B cell (primary cell): ENCODE measurements at places on chromosomes 1 and 21. TPM values are rescaled to one million over a fixed set of nuclear protein-coding genes. Genes with fewer than 3 reads are reported as not detected.
A peak's percentile ranks its signal among the peaks of the same experiment; 100 is the strongest.

Gene PRRX1
- not detected in 2 replicates for total RNA-seq

Gene FCGR2B
- total RNA-seq = 143 and 144 TPM in 2 replicates

GRCh38 chr1:89871768-89872473 is 51.1 kb downstream of the LRRC8D start:
- no peaks in the 10 kb centered on the region for H3K4me1 ChIP-seq

DNA sequence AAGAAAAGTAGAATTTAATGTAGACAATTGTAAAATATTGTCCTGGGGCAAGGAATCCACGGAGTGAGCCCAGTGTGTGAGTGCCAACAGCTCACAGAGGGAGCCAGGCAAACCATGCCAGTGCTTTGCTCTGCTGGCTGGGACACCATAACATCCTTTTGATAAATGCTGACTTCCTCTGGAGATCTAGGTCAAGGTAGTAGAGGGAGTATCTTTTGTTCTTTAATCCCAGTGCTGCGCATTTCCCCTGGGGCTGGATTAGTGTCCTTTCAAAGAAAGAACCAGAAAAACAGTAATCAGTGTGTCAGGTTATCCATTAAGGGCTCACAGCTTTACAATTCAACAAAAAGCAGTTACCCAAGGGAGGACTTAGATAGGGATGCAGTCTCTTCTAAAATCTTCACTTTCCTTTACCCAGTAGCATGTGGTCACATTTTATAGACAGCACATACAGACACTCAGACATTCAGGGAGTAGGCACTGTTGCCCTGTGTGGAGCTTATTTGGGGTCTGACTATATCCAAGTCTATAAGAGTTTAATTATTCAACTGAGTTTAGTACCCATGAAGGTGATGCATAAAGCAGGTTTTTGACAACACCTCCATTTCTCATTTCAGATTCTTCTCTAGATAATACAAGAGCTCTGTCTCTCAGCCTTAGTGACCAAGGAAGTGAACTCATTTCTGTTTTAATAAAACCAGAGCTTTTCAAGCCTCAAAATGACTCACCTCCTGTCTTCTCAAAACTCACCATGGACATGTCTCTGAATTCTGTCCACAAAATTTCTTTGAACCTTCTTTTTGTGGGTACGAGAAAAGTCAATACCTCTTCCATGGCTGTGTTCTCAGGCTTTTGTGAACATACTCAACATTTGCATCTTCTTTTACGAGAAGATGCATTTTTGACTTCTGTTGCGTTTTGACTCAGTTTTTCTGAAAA is 215.3 kb downstream of the BRINP2 start:
- H3K4me1 ChIP-seq = no peaks in the 10 kb centered on the region
- H3K36me3 ChIP-seq = no peaks in the 10 kb centered on the region
- no peak overlapping the region for H3K4me3 ChIP-seq
- no peak overlapping the region for H3K27ac ChIP-seq

DNA sequence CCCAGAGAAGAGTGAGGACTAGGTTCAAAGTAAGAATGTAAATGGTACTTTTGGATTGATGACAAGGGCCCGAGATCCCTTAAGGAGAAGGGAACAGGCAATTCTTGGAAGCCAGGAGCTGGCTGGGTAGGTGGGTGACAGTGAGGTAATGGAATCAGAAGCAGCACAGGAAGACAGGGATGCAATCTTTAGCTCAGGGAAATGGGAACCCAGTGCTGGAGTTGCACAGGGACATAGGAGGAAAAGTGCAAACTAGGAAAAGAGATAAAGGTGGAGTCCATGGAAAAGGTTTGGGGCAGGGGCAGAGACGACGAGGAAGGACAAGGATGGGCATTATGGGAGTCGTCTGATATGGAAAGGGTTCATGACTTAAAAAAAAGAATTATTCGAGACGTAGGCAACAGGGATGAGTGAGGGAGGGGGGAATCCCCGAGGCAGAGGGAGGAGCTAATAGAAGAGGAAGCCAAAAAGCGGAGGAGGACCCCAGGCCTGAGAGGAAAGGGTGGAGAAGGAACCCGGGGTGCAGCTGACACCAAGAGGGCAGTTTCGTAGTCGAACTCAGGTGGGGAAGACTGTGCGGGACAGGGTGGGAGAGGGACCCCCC is 495 bp downstream of the PI4KB start:
- no peaks in the 10 kb centered on the region for H3K27me3 ChIP-seq
- H3K4me3 ChIP-seq = peak overlapping the region; percentile 99
- DNase-seq = peak; percentile 81
- peaks cover 21% of the 10 kb centered on the region for H3K4me1 ChIP-seq
- peak overlapping the region; percentile 89 for H3K27ac ChIP-seq
- H3K36me3 ChIP-seq = peaks cover 29% of the 10 kb centered on the region

Gene HAX1
- total RNA-seq = 74.2 and 85.7 TPM in 2 replicates

DNA sequence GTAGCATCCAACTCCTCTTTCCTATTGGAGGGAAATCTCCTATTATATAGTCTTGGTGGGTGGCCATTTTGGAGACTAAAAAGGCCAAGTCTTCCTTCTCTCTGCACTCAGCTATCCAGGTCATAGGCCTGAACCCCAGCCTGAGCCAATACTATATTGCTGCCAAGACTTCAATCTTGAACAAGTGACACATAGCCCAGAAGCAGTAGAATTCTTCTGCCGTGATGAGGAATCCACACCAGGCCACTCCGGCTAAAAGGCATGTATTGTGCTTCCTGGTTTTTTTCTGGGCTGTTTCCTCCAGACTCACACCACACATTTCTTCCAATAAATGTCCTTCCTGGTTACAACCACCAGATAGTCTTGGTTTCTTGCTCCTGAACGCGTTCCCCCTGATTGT is 43.0 kb downstream of the ATF3 start:
- H3K36me3 ChIP-seq = no peaks in the 10 kb centered on the region
- no peaks in the 10 kb centered on the region for H3K4me1 ChIP-seq

GRCh38 chr21:15301736-15302135 is 236.9 kb upstream of the NRIP1 start:
- H3K27ac ChIP-seq = no peak overlapping the region
- no peak overlapping the region for H3K4me3 ChIP-seq
- no peak for DNase-seq
- no peaks in the 10 kb centered on the region for H3K27me3 ChIP-seq
- no peaks in the 10 kb centered on the region for H3K36me3 ChIP-seq

Gene GNG12
- not detected in 2 replicates for total RNA-seq

Gene PRELP
- not detected in 2 replicates for total RNA-seq

Gene GUCA2A
- total RNA-seq = not detected in 2 replicates

- no peak overlapping the region for H3K27ac ChIP-seq
- H3K4me1 ChIP-seq = no peaks in the 10 kb centered on the region
- no peaks in the 10 kb centered on the region for H3K27me3 ChIP-seq
- no peaks in the 10 kb centered on the region for H3K36me3 ChIP-seq
- no peak overlapping the region for H3K4me3 ChIP-seq
These were observed 328.8 kb downstream of the PLA2G4A start for GRCh38 chr1:187157552-187157951.

DNA sequence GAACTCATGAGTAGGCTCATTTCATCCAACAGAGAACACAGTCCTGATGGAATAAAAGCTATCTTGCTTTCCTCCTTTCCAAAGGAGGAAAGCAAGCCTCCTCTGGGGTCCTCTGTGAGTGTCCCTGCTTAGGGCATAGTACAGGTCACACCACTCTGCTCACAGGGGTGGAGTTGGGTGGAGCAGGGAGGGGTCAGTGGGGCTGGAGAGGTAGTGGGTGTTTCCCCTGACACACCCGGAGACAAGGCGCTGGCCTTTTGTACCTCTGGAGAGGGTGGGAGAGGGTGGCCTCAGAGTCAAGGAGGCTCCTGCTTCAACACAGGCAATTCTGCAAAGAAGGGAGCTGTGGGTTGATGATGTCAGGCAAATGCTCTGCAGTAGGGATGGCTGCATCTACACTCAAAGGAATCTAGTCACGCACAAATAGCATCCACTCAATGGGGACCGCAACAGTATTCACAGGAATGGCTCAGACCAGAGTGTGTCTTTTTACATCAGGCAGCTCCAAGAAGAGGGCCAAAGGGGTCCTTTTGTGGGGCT is 58.6 kb upstream of the PLXNA2 start:
- no peaks in the 10 kb centered on the region for H3K36me3 ChIP-seq
- no peak overlapping the region for H3K27ac ChIP-seq
- no peaks in the 10 kb centered on the region for H3K27me3 ChIP-seq

DNA sequence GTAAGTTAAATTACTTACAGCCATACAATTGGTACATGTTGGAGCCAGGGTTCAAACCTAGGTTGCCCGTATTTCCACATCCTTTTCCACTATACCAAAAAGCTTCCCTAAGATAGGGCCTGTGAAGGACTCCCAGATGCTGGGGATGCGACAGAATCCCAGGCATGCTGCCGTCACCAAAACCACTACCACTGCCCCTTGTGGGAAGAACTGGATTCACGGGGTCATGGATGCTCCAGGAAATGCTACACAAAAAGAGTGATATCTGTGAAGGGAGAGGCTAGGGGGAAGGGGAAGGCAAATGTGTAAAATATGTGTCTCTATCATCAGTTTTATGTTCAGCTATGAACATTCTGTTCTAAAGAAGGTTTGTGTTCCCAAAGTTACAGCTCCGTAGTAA is 133.9 kb upstream of the IVNS1ABP start:
- H3K36me3 ChIP-seq = no peaks in the 10 kb centered on the region
- H3K4me1 ChIP-seq = no peaks in the 10 kb centered on the region
- no peak for DNase-seq
- H3K4me3 ChIP-seq = no peak overlapping the region
- H3K27me3 ChIP-seq = no peaks in the 10 kb centered on the region
- H3K27ac ChIP-seq = no peak overlapping the region

Gene FMN2
- total RNA-seq = not detected in 2 replicates

DNA sequence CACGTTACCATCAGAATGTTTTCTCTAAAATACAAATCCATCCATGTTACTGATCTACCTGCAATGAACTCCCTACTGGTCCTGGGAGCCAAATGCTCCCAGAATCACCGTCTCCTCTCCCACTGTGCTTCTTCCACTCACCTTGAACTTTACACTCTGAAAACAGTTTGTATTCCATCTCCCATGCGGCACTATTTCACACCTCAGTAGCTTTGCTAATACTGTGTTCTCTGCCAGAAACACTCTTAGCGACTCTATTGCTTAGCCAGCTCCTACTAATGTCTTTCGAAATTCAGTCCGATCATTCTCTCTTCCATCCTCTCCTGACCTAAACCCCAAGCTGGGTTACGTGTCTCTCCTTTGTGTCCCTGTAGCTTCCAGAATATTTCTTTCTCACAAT is 284.4 kb upstream of the DUSP10 start:
- H3K27me3 ChIP-seq = no peaks in the 10 kb centered on the region
- no peak for DNase-seq
- H3K4me1 ChIP-seq = no peaks in the 10 kb centered on the region

Gene ITPKB
- total RNA-seq = 93.5 and 99.9 TPM in 2 replicates

Gene SPRR1A
- not detected in 2 replicates for total RNA-seq

GRCh38 chr1:211876851-211877590 is 46.5 kb upstream of the LPGAT1 start:
- H3K27ac ChIP-seq = no peak overlapping the region
- no peaks in the 10 kb centered on the region for H3K4me1 ChIP-seq
- H3K27me3 ChIP-seq = no peaks in the 10 kb centered on the region
- DNase-seq = no peak

- no peaks in the 10 kb centered on the region for H3K4me1 ChIP-seq
- no peaks in the 10 kb centered on the region for H3K36me3 ChIP-seq
- DNase-seq = no peak
- no peaks in the 10 kb centered on the region for H3K27me3 ChIP-seq
- H3K27ac ChIP-seq = no peak overlapping the region
These were observed 71.8 kb upstream of the LRRC53 start for GRCh38 chr1:74584185-74584584.

- no peak for DNase-seq
- no peaks in the 10 kb centered on the region for H3K36me3 ChIP-seq
- H3K4me1 ChIP-seq = no peaks in the 10 kb centered on the region
These were observed 315.0 kb downstream of the PTPRU start for GRCh38 chr1:29551123-29551936.

DNA sequence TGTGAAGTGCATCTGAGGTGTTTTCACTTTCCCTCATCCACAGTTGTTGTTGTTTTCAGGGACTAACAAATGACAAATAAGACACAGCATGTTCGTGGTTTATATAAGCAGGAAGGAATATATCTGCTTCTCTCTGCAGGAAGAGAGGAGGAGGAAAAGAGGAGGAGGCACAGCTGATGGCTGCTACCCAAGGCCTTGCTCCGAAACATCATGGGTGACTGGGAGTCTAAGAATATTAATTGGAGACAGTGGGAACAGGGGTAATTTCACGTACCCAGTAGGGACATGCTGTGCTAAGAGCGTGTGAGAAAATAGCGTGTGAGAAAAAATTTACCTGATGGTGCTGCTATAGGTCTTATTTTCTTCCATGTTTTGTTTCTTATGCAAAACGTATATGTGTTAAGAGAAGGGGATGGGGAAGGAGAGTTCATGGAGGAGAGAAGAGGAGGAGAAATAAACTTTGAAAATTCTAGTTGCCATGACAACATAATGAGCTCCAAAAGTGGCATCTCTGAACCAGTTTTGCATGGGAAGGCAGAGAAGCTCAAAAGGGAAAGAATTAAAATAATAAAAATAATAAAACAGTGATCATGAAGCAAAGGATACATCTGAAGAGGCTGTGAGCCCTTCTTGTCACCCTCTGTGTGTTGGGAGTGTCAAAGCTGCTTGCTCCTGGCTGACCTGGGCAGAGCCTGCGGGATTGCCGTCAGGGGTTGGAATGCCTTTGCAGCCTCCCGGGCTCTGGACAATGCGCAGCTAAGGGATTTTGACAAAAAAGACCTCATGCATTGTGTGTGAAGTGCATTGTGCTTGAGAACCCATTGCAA is 192.0 kb downstream of the CACNA1E start:
- DNase-seq = no peak
- no peaks in the 10 kb centered on the region for H3K36me3 ChIP-seq
- H3K4me3 ChIP-seq = no peak overlapping the region
- no peak overlapping the region for H3K27ac ChIP-seq
- H3K4me1 ChIP-seq = no peaks in the 10 kb centered on the region
- H3K27me3 ChIP-seq = no peaks in the 10 kb centered on the region

GRCh38 chr1:59446257-59446901 is 149.5 kb downstream of the FGGY start:
- H3K4me3 ChIP-seq = no peak overlapping the region
- no peak for DNase-seq
- H3K27me3 ChIP-seq = no peaks in the 10 kb centered on the region
- H3K36me3 ChIP-seq = no peaks in the 10 kb centered on the region
- no peak overlapping the region for H3K27ac ChIP-seq

DNA sequence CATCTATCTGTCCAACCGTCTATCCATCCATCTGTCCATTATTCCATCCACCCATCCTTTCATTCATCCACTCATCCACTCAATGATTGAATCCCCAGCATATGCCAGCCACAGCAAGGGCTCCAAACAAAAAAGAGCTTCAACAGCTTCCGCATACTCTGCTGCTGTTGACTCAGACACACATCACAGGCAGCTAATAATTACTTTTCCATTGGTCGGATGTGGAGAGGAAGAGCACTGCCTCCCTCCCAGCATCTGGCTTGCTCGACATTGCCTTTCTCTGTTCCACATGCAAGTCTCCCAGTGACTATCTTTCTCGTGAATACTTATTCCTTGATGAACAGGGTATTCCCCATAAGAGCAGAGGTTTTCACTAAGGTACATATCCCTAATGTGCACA is 176.5 kb downstream of the HIVEP3 start:
- no peaks in the 10 kb centered on the region for H3K36me3 ChIP-seq
- H3K4me3 ChIP-seq = no peak overlapping the region
- H3K27ac ChIP-seq = no peak overlapping the region
- no peaks in the 10 kb centered on the region for H3K27me3 ChIP-seq
- no peak for DNase-seq

- H3K27me3 ChIP-seq = peaks cover 28% of the 10 kb centered on the region
- no peak for DNase-seq
- H3K27ac ChIP-seq = no peak overlapping the region
- no peak overlapping the region for H3K4me3 ChIP-seq
- H3K4me1 ChIP-seq = peaks cover 1% of the 10 kb centered on the region
These were observed 5.6 kb downstream of the KIF17 start for GRCh38 chr1:20712215-20712577.

- H3K36me3 ChIP-seq = no peaks in the 10 kb centered on the region
- no peaks in the 10 kb centered on the region for H3K27me3 ChIP-seq
These were observed 74.4 kb downstream of the COL24A1 start for GRCh38 chr1:86082183-86082582.
